ENCODE measurements at places on chromosomes 12 and 14.

DNA sequence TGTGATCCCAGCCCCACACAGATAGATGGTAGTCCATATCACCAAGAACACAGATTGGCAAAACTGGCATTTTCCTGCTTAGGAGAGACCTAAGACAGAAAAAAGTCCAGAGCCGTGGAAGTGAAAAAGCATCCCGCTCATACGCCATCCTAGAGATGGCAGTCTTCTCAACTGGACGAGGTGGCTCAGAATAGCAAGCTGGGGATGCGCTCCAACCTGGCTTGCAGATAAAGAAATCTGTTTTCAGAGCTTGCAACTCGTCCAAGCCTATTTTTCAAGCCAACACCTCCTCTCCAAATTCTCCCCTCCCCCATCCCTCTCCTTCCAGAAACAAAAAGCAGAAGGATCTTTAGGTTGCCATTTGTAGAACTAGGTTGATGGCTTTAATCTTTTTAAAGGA lies 74.3 kb upstream of the OTX2 start:
- no peak for DNase-seq

GRCh38 chr14:54489318-54489683 lies 521 bp upstream of the GMFB start:
- DNase-seq, result no peak

GRCh38 chr12:7346551-7347225 lies 42.8 kb downstream of the ACSM4 start:
- no peak for DNase-seq

DNA sequence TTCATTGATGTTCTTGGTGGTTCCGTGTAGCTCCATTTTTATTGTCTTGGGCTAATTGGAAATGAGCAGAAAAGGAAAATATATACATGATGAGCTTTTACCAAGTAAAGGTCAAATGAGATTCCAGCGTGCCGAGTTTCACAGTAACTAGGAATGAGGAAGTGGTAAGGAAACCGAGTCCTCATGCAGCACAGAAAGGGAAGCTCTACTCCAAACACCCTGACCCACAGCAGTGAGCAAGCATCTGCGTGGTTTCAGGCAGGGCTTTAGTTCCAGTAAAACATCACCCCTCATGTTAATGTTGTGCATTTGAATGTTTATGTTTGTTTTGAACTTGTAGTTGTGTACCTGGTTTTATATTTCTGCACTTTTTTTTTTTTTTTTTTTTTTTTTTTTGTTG lies 208.0 kb downstream of the SLC41A2 start:
- peak; percentile 58 for DNase-seq

DNA sequence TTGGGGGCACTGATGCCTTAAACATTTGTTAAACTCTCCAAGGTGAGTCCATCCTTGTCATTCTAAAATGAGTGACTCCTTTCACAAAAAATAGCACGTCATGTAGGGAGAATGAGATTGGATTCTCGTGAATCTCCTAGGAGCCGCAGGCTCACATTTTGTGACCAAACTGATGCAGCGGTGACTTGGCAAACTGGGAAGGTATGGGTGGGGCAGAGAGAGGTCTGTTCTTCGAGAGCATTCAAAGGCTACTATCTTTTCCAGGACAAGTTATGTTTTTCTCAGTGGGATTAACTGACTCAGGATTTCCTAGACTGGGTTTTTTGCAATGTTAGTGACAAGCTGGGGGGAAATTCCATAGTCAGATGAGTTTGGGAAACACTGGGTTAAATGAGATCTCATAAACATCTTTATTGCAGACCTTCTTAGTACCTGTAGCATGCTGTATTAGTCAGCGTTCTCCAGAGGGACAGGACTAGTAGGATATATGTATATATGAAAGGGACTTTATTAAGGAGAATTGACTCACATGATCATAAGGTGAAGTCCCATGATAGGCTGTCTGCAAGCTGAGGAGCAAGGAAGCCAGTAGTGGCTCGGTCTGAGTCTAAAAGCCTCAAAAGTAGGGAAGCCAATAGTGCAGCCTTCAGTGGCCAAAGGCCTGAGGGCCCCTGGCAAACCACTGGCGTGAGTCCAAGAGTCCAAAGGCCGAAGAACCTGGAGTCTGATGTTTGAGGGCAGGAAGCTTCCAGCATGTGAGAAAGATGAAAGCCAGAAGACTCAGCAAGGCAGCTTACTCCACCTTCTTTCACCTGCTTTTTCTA lies 61.0 kb downstream of the FOXN4 start:
- DNase-seq, result no peak

DNA sequence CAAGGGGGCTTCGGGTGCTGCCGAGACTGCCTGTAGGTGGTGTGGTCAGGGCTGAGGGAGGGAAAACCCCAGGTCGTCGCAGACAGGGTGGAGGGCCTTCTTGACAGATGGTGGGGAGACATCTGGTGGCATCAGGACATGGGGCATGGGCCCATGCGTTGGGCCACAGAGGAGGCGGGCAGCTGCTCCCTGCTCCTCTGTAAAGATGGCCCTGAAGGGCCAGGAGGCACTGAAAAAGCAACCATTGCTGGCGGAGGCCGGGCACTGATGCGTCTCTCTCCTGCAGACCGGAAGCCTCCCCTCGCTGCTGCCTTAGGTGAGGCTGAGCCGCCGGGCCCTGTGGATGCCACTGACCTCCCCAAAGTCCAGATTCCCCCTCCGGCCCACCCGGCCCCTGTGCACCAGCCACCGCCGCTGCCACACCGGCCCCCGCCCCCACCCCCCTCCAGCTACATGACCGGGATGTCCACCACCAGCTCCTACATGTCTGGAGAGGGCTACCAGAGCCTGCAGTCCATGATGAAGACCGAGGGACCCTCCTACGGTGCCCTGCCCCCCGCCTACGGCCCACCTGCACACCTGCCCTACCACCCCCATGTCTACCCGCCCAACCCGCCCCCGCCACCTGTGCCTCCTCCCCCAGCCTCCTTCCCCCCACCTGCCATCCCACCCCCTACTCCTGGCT lies 28.8 kb downstream of the CCNK start:
- no peak for DNase-seq

DNA sequence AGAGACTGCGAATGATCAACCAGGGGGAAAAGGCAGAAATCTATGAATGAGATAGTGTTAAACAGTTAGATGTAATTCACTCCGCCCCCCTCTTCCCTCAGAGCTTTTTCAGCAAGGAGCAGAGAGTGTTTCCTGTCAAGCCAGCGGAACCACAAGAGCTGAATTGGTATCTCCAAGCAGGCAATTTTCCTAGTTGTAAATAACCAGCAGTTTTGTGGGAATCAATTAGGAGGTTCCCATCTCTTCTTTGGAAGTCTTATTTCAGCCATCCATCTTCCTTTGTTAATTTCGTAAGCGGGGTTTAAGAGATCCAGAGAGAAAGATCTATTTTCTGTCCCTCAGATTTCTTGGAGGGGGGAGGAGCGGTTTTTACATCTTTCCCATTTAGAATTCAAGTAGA lies 178.0 kb downstream of the FOXN3 start:
- no peak for DNase-seq

GRCh38 chr14:98069712-98070171 lies 1202.3 kb downstream of the BCL11B start:
- peak; percentile 52 for DNase-seq

- no peak for DNase-seq
Measured at GRCh38 chr12:15600223-15600935, 188.8 kb downstream of the EPS8 start.

DNA sequence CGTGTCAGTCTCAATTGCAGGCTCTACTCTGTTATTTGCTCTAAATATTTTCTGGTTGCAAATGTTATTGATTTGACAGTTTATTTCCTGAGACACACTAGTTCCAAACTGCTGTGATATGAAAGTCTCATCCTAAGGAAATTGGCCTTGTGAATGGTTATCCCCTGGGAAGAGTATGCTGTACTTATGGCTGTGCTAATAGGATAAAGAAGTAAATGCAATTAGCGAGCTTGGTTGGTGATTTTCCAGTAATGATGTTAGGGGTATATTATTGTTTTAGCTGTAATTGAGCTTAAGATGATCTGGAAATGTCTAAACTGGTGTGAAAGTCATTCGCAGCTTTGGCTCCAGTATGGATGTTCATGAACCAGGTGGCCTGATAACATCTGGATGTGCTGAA lies 197.9 kb downstream of the SUDS3 start:
- DNase-seq, result no peak

DNA sequence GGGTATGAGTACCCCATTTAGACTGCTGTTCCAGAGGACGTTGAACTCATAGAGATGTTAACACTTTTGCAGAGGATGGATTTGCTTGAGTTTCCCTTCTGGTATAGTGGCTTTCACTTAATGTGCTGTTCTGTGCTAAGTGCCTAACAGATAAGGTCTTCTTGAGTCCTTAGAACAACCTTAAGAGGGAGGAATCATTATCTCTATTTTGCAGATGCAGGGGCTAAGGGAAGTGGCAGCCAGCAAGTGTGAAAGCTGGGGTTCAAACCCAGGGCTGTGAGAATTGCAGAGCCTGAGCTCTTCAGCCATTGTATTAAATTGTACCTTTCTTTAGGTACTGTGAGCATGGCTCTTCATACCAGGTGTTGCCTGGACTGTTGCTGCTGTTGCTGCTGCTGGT lies 122.1 kb upstream of the NRXN3 start:
- no peak for DNase-seq

GRCh38 chr12:114396153-114396868 lies 9.6 kb downstream of the TBX5 start:
- DNase-seq, result no peak

DNA sequence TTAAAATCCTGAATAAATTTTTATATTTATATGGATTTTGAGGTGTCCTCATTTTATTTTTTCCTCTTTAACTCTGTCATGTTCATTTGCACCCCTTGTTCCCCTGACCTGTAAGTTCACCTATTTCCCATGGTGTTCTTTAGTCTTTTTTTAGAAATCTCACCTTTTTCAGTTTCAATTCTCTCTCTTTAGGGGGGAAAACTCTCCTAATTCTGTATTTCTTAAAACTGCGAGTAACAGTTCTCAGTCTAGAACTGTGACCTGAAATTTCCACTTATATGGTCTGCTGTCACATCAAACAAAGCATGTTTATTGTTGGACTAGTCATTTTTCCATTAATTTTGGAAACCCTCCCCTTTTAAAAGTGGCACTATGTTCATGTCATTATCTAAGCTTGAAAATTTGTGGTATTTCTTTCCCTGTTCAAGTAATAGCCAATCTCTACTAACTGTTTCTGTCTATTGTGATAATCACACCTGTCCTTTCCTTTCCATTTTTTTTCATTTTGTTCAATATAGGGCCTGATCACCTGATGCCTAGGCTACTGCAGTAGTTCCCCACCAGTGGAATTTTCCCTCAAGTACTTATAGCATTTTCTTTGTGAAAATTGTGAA lies 14.0 kb upstream of the FBXO33 start:
- DNase-seq, result no peak

GRCh38 chr12:68967046-68967445 lies 34.1 kb upstream of the CPM start:
- no peak for DNase-seq

- DNase-seq, result peak; percentile 36
Measured at GRCh38 chr14:90797451-90797850, 18.8 kb downstream of the TTC7B start.

GRCh38 chr12:109054520-109054919 lies 2.1 kb downstream of the USP30 start:
- DNase-seq, result no peak

GRCh38 chr14:104999361-104999760 lies 13.8 kb downstream of the CLBA1 start:
- no peak for DNase-seq

DNA sequence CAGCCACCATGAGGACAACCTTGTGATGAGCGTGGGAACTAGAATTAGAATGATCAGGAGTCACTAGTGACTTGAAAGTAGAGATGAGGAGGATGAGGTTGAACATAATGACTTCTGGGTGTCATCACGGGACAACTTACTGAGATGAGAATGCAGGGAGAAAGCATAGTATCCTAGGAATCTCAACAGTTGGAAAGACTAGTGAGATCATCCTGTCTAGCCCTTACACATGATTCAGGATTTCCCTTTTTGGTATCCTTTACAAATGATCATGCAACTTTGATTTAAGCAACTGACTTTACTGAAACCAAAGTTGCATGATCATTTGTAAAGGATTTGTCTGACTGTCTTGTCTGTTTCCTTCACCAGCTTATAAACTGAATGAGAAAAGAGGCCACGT lies 51.8 kb upstream of the HIF1A start:
- no peak for DNase-seq

DNA sequence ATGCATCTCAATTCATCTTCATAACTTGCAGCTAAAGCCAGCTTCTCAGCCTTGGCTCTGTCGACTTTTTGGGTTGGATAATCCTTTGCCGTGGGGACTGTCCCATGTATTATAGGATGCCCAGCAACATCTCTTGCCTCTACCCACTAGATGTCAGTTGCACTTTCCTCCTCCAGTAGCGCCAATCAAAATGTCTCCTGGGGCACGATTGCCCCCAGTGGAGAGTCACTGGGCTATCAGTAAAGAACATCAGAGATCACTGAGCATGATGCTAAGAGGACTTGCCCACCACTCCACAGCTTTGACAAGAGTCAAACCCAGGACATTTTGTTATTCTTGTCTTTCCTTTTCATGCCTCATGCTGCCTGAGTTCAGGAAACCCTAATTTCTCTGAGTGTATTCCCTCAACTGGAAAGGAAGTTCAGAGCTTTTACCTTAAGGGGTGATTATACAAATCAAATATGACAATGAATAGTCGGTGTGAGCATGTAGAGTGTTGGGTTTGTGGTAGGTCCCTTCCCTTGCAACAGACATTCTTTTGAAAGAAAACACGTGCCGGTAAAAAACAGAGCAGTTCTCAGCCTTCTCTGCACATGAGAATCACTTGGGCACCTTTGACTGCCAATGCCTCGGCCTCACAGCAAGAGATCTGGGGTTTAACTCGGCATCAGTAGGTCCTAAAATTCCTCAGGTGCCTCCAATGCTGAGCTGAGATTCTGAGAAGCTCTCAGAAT lies 980.6 kb downstream of the VRK1 start:
- DNase-seq, result no peak

DNA sequence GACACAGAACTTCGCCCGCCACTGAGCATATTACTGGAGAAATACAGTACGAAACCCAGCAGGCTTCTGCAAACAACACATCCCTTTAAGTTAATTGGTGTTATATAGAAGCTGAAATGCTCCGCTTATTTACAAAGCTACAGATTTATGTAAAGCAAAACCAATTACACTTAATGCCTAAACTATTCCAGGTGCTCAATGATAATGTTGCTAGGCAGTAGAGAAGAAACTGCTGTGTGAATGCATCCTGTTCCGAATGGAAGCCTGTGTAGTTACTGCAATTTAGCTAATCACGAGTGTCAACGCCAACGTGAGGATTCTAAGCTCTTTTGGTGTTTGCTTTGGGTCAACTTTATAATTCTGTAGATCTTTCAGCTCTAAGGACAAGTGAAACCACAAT lies 89.8 kb downstream of the SLC15A5 start:
- no peak for DNase-seq
